ENCODE measurements at places on chromosomes 5 and 9.

- no peak for DNase-seq
These were observed 77.3 kb downstream of the AMBP start for GRCh38 chr9:114000671-114001409.

- DNase-seq = no peak
These were observed 39.5 kb downstream of the TXNDC8 start for GRCh38 chr9:110298043-110298605.

DNA sequence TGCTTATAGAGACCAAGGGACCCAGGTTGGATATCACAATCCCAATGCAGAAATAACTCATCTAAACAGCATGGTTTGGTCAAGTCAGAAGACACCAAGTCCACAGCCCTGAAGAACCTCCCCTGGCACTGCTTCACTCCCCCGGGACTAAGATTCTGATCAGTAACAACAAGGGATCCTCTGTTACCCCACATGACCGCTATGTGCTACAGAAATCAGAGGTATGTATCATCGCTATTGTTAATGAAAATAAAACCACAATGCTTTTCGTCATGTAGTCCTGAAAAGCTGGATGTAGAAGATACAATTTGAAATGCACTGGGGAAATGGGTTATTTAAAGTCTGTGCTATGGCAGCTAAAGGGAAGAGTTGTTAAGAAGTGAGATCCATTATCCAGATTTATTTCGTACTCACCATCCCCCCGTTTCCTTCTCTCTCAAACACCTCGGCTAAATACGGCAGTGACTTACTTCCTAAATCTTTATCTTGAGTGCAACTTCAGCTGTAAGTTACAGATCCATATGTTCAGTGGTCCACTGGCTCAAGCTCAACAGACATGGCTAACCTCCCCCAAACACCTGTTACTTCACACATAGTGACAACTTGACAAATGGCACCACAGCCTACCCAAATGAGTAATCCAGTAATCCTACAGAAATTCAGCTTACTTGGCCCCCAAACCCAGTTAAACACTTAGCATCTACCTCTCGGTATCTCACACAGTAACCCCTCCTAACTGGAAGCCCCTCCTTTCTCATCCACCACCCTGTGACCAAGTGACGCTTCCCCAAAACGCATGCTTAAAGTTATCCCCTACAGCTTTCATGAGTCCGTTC, 129.2 kb downstream of the MYO10 start:
- no peak for DNase-seq

DNA sequence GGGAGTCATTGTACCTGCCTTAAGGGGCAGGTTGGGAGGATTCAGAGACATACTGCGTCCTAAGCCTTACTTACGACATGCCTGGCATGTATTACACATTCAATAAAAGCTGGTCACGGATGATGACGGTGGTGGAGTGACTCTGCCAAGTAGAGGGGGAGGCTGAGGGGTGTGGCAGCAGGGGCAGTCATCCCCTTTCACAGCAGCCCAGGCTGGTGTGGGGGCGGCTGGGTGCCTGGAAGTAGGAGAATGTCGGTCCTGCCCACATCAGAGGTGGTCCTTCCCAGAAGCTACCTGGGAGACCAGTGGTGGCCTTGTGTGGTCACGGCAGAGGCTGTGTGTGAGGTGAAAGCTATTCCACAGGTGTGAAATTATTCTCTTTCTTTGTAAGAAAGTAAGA, 8.9 kb downstream of the ZBTB34 start:
- no peak for DNase-seq

DNA sequence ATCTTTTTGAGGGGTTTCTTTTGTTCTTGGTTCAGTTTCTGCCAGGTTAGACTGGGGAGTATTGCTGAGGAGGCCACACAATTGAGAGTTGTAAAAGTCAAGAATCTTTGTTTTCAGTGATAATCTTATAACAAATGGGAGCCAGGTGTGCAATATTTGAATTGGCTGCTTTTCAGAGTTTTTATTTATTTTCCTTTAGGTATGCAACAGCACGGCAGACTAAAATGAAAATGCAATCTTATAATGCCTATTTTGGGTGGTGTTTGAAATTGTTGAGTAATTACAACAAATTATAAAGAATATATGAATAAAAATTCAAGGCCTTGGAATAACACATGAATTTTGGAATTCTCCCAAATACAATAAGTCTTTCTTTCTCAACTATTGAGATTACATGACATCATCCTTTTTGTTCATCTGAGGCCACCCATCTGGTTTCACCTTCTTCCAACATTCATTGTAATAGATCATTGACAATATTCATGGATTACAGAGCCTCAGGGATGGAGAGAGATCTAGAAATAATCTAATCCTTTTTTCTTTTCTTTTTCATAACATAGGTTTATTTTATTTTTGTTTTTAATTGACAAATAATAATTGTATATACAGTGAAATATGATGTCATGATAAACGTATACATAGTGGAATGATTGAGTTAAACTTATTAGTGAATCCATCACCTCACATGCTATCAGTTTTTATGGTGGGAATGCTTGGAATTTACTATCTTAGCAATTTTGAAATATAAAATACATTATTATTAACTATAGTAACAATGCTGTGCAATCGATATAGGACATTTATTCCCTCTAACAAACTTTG, 1061.0 kb downstream of the NR2F1-AS1 start:
- DNase-seq = no peak

DNA sequence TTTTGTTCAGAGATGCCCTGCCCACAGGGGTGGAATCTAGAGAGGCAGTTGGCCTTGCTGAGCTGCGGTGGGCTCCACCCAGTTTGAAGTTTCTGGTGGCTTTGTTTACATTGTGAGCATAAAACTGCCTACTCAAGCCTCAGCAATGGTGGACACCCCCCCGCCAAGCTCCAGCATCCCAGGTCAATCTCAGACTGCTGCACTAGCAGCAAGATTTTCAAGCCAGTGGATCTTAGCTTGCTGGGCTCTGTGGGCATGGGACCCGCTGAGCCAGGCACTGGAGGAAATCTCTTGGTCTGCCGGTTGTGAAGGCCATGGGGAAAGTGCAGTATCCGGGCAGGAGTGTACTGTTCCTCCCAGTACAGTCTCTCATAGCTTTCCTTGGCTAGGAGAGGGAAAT, 55.5 kb downstream of the MINAR2 start:
- DNase-seq = no peak

- no peak for DNase-seq
These were observed 192.6 kb downstream of the ESM1 start for GRCh38 chr5:54792611-54793404.

DNA sequence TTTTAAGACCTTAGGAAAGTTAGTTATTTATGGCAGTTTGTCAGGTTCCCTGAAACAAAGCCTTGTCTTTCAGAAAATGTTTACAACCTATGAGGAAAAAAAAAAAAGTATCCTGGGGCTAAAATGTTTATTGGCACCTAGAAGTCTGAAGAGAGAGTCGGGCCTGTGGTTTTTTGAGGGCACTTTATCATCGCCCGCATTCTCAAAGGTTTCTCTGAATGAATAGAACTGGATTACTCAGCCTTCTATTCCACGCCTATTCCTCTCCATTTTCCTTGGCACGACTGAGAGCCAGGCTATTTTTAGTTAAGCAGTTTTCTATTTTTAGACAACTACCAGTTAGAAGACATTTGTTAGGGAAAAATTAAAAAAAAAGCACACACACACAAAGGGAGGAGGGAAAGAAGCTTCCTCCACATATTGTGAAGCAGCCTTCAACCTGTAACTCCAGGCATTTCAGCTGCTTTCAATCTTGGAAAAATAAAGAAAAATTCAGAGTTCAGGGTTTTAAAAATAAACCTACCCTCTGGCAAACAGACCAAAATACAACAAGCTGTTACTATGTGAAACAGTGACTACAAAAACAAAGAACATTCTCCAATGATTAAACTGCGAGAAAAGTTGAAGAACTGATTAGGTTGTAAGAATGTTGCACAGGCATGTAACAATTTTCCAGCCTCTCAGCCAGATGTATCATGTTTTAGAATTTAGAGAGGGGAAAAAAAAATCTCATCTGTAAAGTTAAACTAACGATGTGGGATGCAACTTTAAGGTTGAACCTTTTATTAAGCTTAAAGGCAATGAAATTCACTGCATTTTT, 97.0 kb downstream of the MEF2C start:
- no peak for DNase-seq

DNA sequence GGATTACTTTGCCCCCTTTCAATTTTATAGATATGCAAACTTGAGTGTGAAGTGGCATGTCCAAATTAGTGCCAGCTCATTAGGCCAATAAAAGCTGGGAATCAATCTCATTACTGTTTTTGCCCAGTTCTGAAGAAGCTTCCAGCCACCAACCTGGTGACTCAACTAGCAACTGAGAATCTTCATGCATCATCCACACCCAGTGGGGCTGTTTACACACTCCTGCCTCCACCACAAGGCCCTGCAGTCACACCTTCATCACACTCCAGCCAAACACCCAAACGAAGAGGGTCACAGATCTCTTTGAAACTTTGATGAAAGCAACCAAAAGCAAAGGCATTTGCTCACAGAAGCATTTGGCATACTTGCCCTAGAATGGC, 41.3 kb upstream of the S1PR3 start:
- DNase-seq = no peak

DNA sequence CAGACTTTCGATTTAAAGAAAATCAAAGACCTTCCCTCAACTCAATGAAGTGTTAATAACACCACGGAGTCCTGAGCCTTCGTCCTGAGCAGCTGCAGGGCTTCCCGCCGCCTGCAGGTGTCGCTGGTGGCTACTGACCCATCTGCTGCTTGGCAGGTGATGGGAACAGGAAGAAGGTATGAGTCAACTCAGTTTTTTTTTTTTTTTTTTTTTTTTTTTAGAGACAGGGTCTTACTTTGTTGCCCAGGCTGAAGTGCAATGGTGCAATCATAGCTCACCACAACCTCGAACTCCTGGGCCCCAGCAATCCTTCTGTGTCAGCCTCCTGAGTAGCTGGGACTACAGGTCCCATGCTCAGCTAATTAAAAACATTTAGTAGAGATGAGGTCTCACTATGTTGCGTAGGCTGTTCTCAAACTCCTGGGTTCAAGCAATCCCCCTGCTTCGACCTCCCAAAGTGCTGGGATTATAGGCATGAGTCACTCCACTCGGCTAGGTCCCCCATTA, 185.7 kb upstream of the IL12B start:
- DNase-seq = no peak

- no peak for DNase-seq
These were observed 45.5 kb downstream of the PUM3 start for GRCh38 chr9:2798423-2798822.

DNA sequence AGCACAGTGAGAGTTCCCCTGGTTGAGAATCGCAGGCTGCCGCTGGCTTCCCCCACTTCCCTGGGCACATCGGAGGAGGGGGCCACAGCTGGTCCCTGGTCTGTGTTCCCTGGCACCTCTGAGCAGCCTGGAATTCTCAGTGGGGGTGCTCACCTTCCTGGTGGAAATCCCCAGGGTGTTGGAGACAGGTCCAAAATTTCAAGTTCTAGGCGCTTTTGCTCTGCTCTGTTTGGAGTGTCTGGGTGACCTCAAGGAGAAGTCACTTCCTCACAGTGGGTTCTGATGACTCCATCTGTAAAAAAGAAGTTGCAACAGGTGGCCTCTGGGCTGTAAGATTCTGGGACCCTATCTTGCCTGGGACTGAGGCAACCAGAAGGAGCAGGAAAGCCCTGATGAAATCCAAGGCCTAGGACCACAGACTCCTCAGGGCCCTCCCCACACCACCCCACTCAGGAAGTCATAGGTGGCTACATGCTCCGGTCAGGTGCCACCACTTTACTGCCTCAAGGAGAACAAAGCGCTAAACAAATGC, at the start of gene TRAF1:
TSS of gene TRAF1 (minus strand) at position 400 of the 532 bp plus-strand sequence. CDS start 721 bp downstream, outside the sequence.
- no peak for DNase-seq

DNA sequence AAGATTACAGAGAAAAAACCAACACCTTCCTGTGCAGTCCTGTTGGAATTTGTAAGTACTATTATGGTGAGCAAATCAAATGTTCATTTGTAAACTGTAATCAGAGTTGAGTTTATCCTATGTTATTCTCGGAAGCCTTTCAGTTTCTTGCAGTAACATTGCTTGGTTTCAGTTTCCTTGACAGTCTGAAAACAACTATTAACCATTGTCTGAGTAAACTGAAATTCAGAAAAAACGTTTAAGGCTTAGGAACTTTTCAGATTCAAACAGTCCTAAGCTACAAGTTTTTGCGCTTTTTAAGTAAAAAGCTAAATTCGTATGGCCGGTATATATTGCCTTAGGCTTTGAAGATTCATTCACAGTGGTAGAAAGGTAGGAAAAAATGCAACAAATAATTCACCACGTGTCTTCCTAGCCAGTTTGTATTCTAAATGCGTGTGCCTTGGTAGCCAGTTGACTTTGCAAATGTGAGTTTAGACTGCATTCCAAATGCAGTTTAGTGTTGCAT, 2.5 kb downstream of the GPBP1 start:
- no peak for DNase-seq

DNA sequence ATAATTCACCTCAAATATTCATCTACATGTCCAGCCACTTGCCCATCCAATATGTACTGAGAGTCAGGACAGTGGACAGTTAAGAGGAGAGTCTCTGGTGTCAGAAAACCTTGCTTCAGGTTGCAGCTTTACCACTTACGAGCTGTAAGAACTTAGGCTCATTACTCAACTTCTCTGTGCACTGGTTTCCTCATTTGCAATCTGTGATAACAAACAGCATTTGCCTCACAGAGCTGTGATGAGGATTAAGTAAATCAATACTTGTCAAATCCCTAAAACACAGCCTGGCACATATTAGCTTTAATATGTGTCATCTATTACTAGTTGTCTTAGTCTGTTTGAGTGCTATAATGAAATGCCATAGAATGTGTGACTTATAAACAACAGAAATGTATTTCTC, 8.6 kb downstream of the GOLGA1 start:
- no peak for DNase-seq

- DNase-seq = no peak
These were observed 135.2 kb downstream of the GNAQ start for GRCh38 chr9:77896269-77896937.

DNA sequence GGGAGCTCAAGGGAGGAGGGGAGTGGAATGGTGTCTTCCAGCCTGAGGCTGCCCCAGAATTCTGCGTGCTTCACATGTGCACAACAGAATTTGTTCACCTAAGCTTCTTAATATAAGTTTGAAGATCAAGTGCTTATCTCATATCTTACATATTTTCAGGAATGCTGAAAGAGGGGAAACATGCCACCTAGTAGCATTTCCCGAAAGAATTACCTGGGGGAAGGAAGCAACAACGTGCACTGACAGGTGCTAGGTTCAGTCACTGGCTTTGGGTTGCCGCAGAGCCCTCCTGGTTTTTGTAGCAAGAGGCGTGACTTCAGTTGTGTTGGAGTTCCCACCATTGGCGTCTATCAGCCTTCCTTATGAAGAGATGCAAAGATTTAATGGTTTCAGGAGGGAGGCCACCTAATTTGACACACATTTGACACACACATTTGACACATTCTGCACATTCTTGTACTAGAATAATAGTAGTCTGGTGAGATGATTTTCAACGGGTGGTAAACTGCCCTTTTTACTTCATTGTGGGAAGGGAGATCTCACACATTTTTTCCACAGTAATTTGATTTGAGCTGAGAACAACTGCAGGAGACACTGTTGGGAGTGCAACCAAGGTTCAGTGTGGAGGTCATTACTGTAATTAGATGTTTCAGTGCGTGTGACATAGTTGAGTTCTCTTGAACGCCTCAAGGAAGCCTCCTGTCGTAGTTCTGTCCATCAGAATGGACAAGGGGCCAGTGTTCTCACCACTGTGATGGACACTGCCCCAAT, 481.3 kb downstream of the CCDC171 start:
- no peak for DNase-seq

- DNase-seq = no peak
These were observed at the start of gene PFN3 for GRCh38 chr5:177399997-177400868. TSS of gene PFN3 (minus strand) at chr5:177400661. CDS start at chr5:177400576, 85 bp downstream.

GRCh38 chr9:35729700-35730485, 2.1 kb downstream of the TLN1 start:
- DNase-seq = no peak
